ENCODE measurements at places on chromosomes 2 and 18.

DNA sequence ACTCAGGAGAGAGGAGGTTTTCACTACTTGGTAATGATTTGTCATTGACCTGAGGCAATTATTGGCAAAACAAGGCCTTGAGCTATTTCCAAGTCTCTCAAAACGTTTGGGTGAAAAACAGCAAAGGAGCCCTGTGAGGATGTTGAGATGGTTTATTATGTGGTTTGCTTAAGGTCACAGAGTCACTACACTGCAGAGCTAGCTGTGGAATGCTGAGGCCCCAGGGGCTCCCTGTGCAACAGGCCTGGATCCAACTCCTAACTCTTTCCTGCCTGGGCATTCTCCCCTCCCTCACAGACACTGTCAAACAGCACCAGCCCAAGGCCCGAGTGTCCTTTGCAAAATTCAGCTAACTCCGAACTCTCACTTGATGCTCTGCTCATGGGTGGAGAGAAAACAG is 754.6 kb upstream of the SOX11 start:
- peak; percentile 91 for DNase-seq

DNA sequence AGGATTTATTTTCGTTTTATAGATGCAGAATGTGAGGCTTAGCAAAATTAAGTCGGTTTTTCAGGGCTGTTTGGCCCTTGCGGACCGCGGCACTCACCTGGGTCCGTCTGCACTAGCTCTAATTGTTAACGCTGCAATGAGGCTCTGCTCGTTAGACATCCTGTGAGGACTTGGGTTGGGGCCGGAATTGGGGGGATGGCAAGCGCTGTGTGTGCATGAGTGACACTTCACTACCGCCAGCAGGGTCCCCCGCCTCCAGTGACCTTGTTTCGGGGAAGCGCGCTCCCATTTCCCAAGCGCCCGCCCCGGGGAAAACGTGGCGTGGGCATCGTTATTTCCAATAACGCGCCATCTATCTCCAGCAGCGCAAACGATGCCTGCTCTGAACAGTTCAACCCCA is 54.2 kb downstream of the KCNG2 start:
- no peak for DNase-seq

DNA sequence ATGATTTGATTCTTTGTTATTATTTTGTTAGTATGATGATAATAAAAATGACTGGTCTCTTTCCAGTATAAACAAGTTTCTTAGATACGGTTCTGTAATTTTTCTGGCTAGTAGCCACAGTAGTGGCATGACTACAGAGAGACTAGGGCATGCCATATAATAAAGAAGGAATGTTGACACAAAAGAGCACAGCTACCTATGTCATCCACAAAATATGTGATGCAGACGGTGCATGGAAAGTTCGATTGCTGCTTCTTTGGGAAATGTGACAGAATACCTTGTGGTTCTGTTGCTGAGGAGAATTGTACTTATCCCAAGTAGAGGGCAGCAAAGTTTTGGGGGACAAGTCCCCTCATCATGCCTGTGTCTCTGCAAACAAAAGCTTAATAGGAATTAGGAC is 26.1 kb upstream of the SETBP1 start:
- DNase-seq = peak; percentile 56

GRCh38 chr18:49023271-49023937 is 72.6 kb upstream of the SMAD7 start:
- DNase-seq = peak; percentile 46

GRCh38 chr18:27017901-27018500 is 152.5 kb upstream of the AQP4 start:
- no peak for DNase-seq

GRCh38 chr18:12278741-12279682 is 24.9 kb downstream of the CIDEA start:
- peak; percentile 99 for DNase-seq

DNA sequence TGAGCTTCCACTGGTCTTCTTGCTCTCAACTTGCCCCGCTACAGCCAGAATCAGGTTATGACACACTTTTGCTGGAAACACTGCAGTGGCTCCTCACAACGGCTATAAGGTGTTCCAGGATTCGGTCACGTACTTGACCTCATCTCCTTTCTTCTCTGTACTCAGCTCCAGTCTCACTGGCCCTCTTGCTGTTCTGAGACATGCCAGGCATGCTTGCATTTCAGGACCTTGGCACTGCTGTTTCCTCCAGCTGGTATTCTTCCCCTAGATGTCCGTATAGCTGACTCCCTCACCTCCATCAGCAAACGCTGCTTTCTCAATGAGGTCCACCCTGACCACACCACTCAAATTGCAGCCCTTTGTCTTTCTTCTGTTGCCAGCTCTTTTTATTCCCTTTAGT is 31.9 kb upstream of the C1GALT1C1L start:
- DNase-seq = no peak

DNA sequence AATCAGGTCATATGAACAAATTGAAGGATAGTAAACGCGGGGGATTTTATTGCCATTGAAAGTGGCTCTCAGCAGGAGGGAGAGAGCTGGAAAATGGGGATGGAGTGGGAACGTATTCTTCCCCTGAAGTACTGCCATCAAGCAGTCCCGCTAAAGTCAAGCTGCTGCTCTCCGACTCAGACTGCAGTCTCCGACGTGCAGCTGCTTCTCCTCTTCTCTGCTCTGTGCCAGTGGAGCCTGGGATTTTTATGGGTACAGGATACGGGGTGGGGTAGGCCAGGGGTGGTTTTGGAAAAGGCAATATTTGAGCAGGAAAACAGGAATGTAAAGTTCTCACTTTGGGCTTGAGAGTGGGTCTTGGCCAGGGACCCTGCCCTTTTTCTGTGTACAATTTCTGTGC is 33.0 kb downstream of the KCTD18 start:
- DNase-seq = no peak

DNA sequence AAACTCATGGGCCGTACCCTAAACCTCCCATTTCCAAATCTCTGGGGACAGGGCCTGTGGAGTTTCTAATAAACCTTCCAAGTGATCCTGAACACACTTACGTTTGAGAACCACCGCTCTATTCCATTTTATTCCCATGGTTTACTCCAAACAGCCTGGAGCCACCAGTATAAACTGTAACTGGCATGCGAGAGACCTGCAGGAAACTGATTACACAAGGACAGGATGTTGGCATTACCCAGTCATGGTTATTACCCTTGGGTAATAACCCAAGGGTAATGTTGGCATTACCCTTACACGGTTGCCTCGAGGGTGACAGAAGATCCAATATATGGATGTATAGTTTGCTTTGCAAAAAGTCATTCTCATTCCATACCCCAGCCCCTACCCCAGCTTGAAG is 37.0 kb upstream of the YPEL5 start:
- DNase-seq = no peak

- peak; percentile 56 for DNase-seq
These were observed 15.8 kb upstream of the IER3IP1 start for GRCh38 chr18:47191961-47192360.

- no peak for DNase-seq
These were observed 98.5 kb downstream of the GLI2 start for GRCh38 chr2:120834206-120834605.

Measured in islet precursor cell (in vitro differentiated cells).